ENCODE measurements at places on chromosomes 1 and 21. TPM values are rescaled to one million over a fixed set of nuclear protein-coding genes. Genes with fewer than 3 reads are reported as not detected.

- DNase-seq: no peak
These were observed 63.1 kb downstream of the KIRREL1 start for GRCh38 chr1:158056498-158056897.

DNA sequence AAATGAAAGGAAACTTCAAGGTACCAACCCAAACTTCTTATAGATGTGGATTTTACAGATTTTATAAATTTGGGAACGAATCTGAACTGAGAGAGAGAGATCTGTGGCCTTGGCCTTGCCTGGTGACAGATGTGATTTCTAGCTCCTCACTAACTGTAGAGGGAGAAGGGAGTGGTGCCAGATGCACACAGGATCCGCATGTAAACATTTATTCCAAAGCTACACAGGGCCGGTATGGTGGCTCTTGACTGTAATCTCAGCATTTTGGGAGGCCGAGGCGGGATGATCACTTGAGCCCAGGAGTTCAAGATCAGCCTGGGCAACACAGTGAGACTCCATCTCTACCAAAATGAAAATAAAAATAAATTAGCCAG lies 77.1 kb downstream of the PGBD5 start:
- DNase-seq: no peak

DNA sequence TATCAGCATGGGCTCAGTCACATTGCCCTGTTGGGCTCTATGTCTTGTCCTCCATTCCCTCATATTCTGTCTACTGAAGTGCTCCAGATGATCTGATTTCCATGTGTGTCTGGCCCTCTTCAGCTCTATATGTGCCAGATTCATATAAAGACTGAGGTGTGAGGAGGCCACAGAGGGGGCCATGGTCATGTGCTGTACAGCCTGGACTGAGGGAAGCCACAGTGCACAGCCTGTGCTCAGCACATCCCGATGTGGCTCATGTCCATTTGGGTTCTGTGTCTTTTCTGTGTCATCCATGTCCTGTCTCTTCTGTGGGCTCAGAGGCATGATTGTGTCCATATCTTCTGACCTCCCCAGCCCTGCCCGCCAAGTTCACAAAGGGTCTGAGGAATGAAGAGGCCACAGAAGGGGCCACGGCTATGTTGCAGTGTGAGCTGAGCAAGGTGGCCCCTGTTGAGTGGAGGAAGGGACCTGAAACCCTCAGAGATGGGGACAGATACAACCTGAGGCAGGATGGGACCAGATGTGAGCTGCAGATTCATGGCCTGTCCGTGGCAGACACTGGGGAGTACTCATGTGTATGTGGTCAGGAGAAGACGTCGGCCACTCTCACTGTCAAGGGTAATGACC lies 97.0 kb downstream of the OBSCN start:
- no peak for DNase-seq

GRCh38 chr21:46634427-46634826 lies 1.0 kb upstream of the PRMT2 start:
- DNase-seq: no peak

GRCh38 chr1:65399003-65399402 lies 21.5 kb upstream of the LEPR start:
- no peak for DNase-seq

DNA sequence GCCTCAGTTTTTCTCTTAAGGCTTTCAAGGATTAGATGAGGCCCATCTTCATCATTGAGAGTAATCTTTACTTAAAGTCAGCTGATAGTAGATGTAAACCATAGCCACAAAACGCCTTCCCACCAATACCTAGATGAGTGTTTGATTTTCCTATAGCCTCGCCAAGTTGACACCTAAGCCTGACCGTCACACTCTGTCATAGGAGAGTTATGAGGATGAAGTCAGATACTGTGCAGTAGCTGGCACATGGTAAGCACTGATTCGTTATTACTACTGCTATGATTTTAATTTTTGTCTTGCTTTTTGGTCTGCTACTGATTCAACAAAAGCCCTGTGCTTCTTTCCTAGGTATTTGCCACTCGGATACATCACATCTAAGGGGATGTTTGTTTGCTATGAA lies 395.5 kb downstream of the RPS6KC1 start:
- no peak for DNase-seq

GRCh38 chr1:168907786-168908348 lies 178.9 kb upstream of the DPT start:
- DNase-seq: no peak

ATP1A4 gene
- polyA plus RNA-seq: 0.80 TPM
